ENCODE measurements at places on chromosomes 1 and 21.

GRCh38 chr1:245126530-245126929 lies 28.3 kb upstream of the KIF26B start:
- no peak for DNase-seq

DNA sequence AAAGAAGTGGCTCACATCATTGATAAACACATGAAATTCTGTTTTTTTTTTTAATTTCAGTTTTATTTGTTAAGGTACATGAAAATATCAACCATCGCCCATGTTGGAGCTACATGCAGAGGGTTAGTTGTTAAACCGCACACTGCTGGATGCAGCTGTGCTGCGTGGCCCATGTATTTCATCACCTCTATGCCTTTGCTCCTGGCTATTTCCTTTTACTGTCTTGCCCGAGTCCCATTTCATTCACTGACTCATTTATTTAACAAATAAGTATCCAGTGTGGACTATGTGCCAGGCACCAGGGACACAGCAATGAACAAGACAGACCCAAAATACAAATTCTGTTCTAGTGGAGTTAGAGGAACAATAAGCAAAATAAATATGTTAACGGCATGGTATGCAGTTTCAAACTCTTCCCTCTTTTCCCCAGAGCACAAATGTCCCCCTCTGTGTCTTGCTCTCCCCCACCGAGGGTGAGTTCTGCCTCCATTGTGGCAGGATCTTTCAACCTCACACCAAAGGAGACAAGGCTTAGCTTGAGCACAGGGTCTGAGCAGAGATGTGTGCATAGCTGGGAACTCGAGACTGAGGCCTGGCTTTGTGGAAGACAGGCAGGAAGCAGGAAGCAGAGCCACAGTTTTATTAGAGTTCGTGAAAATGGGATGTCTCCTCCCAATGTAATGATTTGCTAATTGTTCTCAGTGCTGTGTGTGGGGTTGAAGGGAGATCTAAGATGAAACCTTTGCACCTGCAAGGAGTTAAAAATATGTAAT lies 44.6 kb downstream of the MAN1C1 start:
- DNase-seq, result peak; percentile 62

- peak; percentile 82 for DNase-seq
These were observed 87.9 kb downstream of the CDC14A start for GRCh38 chr1:100440075-100440809.

- no peak for DNase-seq
These were observed 28.1 kb upstream of the PM20D1 start for GRCh38 chr1:205878026-205878425.

- no peak for DNase-seq
These were observed 586 bp downstream of the CHI3L2 start for GRCh38 chr1:111227851-111228747.

DNA sequence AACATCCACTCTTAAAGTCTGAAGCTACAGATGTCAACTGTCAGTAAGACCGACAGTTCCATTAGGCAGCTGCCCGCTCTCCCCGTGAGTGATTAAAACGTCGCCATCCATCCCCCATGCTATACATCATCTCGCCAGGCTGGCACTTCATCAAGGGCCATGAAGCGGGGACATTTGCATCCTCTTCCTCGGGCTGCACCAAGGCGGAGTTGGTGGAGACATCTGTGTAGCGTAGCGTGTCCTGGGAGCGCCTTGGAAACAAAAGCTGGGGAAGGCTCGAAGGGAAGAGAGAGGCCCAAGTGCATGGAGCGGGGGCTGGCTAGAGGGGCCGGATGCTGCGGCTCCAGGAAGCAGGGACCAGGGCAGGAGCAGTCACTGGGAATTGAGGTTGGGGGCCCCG lies 250.1 kb downstream of the KAZN start:
- DNase-seq, result no peak

DNA sequence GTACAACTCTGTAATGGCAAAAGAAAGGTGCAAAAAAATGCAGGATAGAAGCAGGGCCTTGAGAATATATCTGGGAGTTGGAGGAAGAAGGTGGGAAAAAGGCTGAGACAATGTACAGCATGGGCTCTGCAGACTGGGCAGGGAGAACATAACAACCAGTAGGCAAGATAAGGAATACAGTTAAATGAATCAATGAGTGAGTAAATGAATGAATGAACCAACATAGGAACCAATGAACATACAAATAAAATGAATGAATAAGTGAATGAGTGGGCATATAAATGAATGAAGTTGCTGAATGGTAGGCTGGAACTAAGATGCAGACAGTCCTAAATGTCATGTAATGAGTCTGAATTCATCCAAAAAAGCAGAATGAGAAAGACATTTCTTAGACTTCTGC lies 370.6 kb downstream of the SMYD3 start:
- DNase-seq, result no peak

DNA sequence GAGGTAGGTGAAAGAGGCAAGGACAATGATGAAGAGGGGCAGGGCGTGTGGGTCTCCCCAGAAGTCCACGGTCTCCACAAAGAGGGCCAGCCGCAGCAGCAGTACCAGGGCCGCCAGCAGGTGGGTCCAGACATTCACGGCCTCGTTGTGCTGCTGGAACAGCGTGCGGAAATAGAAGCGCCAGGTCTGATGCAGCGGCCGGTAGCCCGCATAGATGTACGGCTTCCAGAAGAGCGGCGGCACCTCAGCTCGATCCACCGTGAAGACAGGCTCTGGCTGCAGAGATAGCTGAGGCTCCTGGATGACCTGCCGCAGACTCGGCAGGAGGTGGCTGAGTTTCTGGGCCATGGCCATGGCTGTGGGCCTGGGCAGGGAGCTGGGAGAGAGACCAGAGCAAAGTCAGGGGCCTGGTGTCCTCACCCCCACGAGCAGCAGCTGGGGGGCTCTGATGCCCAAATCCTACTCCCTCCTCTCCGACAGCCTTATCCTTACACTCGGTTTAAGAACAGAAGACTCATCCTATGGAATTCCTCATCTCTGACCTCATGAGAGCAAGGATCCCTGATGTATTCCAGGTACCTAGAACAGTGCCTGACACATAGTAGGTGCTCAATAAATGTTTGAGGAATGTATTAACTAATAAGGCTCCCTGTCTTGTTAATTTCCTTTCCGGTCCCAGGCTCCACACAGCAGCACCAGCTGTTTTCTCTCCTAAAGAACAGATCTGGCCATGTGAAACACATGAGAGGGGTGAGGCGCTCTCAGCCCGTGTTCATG lies 4.4 kb upstream of the AUNIP start:
- DNase-seq, result no peak

GRCh38 chr1:2290171-2290578 lies 62.1 kb downstream of the SKI start:
- no peak for DNase-seq

DNA sequence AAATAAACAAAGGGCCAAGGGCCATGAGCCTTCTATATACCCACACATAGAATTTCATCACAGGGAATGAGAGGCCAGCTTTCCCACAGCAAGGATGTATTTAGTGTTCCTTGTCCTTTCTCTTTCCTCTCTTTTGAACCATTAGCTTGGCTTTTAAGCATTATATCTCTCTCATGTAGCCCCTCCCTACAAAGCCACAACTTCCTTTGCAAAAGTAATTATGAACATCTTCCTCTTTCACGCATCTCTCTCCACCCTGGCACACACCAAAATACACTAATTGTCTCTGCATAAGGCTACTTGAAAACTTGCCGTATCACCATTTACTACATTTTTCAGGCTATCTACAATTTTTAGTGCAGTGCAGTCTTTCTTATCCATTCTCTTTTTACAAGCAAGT lies 1.9 kb upstream of the AK5 start:
- DNase-seq, result no peak

DNA sequence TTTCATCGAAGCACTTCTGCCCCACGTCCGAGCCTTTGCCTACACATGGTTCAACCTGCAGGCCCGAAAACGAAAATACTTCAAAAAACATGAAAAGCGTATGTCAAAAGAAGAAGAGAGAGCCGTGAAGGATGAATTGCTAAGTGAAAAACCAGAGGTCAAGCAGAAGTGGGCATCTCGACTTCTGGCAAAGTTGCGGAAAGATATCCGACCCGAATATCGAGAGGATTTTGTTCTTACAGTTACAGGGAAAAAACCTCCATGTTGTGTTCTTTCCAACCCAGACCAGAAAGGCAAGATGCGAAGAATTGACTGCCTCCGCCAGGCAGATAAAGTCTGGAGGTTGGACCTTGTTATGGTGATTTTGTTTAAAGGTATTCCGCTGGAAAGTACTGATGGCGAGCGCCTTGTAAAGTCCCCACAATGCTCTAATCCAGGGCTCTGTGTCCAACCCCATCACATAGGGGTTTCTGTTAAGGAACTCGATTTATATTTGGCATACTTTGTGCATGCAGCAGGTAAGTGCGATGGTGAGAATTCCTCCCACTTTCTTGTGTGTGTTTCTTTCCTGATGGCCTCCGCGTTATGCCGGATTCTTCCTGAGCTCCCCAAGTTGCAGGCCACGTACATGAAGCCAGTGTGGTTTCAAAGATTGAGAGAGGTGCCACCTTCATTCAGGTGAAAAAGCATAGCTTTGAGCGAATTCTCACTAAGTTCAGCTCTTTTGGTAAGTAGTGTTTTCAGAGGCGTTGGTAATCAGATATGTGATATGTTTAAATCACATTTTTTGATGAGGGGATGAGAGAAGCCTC lies 6.0 kb downstream of the NFIA start:
- DNase-seq, result no peak

GRCh38 chr1:212537610-212538009 lies 71.0 kb upstream of the ATF3 start:
- no peak for DNase-seq

- no peak for DNase-seq
These were observed 52.8 kb upstream of the EDN2 start for GRCh38 chr1:41537251-41537650.

DNA sequence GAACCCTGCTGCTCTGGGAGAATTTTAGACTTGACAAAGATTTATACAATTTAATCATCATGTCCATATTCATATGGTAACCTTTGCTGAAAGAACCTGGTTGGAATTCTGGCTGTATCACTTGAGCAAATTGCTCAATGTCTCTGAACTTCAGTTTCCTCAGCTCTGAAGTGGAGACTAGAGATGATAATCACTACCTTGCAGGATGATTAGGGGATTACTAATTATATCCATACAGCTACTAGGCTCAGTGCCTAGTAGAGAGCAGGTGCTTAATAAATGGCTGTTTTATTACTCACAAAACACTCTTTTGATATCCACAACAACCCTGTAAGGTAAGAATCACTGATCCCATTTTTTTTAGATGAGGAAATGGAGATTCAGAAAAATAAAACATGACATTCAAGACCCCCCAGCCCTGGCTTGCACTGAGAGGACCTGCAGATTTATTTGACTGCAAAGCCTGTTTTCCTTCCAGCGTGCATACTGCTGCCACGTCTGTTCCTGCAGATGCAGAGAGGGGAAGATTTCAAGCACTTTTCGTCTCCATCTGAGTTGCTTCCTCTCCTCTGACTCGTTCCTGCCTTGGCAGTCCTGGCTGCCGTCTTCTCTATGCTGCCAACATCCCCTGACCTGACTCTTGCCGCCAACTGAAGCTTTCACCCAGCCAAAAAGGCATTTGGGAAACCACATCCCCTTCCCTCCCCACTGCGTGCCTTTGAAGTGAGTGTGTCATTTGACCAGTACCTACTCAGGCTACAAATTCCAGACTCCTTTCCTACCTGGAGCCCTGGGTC lies 203.0 kb downstream of the PLPP3 start:
- DNase-seq, result no peak

DNA sequence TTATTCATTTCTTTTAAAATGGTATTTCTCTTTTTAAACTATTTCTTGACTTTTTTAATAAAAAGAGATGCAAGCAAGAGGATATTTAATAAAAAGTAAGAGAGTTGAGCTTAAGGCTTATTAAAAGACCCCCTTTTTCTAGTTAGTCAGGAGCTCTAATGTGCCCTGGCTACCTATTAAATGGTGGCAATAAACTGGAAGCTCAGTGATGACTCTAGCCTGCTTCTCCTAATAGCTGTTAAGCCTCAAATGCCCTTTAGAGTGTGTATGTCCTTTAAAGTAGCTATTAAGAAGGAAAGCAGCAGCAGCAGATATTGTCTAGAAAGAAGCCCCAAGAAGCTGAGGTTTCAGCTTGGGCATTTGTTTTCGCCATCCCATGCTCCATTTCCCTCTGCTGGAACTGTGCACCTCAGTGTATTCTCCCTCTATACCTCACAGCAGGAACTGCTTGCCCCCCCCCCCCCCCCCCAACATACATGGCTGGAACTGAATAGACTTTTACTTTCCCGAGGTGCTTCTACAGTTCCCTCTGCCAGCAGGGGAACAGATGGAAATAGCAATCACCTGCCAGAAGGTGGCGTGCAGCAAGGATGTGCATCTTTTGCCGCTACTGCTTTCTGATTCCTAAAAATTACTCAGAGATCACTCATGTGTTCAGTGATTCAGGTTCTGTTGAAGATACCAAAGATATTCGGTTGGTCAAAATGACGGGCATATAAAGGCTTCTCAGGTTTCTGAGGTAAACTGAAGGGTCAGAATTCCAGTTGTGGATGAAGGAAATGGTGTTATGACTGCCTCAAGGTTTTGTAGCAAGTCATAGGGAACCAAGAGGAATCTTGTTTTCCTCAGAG lies 2.5 kb downstream of the RGS4 start:
- DNase-seq, result peak; percentile 56

DNA sequence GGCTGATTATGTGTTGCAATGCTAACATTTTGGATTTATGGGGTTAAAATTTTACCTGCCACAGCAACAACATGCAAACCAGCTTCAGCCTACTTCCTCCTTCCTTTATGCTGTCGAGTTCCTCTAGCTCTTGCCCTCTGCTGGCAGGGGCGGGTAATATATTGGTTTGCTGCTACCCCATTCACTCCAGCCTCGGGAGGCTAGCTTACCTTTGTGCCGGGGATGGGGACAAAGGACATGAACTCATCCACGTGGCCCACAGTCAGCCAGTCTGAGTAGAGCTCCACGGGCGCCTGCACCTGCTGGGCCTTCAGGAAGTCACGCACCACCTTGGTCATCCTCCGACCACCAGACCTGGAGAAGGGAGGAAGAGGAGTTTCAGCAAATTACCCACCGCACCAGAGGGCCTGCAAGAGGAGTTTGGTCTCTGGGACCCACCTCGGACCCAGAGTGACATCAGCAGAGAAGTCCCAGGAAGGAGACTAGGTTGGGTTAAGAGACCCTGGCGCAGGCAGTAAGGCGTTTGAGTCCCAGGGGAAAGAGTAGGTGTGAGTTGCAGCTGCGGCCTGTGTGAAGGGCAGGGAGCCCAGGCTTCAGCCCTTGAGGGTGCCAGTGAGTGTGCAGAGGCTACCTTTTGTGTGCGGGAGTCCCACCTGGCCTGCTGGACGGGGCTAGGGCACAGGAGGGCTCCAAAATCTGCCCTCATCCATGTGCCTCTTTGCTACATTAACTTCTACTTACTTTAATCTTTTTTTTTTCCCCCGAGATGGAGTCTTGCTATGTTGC lies 21.8 kb upstream of the SDHB start:
- DNase-seq, result peak; percentile 57
